CD4-positive, alpha-beta T cell treated with Interleukin-17A for 1 hour (primary cell): ENCODE measurements at places on chromosomes 11 and 22.

DNA sequence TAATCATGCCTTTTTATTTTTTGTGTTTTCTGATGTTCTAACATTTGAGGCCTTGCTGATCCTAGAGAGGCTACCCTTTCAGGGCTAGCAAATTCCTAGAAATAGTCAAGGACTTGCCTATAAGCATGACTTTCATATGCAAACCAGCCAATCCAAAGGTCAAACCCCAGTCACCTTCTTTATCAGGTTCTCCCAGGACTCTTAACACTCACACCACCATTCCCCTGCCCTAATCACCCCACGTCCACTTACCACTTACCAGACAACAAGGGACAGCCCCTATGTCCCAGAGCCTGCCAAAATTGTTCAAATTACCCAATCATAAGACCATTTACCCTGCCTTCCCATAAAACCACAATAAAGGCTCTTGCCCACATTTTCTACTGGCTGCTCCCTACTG lies 1339.8 kb downstream of the LRRC4C start:
- DNase-seq: no peak

- DNase-seq: no peak
Observed at GRCh38 chr11:116114198-116114651, 610.0 kb upstream of the CADM1 start.

GRCh38 chr11:57409321-57410100 lies 17.4 kb downstream of the SLC43A3 start:
- no peak for DNase-seq

DNA sequence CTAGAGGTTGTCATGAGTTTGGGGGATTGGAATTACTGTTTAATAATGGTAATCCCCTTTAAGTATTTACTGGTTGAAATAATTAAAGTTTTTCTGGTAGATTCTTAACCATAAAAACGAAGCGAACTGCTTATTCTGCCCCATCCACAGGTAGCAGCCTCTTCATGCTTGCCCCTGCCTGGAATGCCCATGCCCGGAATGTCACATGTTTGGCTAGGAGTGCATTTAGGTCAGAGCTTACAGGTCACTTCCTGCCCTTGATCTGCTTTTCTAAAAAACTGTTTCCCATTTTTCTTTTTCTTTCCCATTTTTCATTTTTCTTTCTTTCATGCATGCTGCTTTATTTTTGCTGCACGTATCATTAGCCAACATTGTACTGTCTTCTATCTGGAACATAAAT lies 69.1 kb downstream of the YAP1 start:
- no peak for DNase-seq

DNA sequence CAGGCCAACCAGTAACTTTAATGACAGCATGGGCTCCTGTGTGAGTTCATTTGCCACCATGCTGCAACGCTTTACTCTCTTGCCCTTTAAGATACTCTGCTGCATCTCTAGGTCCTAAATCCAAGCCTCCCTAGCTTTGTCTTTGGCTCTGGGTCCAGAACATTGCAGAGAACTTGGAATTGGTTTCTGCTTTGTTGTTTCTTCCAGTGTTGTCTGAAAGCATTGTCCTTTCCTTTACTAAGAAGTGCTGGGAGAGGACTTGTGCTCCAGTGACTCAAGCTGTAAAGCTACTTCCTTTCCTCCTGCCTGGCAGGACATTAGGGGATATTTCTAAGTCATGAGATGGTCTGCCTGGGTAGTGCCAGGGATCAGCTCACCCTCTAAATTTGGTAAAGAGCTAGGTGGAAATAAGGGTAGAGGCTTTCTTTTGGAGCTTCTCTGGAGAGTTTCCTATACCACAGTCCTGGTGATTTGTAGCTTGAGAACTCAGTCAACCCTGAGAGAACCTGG lies 202.5 kb upstream of the CADM1 start:
- no peak for DNase-seq

- no peak for DNase-seq
Observed at GRCh38 chr22:36641902-36642640, 61.5 kb downstream of the CACNG2 start.

GRCh38 chr11:59174664-59175033 lies 2.7 kb downstream of the DTX4 start:
- no peak for DNase-seq

GRCh38 chr11:64644647-64645275 lies 53.7 kb downstream of the SLC22A12 start:
- DNase-seq: no peak

GRCh38 chr22:43931771-43932170 lies 8.2 kb downstream of the PNPLA3 start:
- DNase-seq: no peak

DNA sequence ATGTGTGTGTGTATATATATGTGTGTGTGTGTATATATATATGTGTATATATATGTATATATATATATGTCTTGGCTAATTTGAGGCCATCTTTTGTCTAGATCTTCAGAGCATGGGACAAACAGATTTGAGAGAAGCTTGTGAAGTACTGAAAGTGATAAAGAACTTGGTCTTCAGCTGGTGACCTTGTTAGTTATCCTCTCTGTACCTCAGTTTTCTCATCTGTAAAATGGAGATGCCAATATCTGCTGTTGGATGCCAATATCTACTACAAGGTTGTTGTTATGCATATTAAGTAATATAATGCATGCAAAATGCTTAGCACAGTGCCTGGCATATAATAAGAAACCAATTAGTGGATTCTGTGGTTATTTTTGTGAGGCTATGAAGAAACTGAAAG lies 2.5 kb upstream of the FEZ1 start:
- DNase-seq: no peak

DNA sequence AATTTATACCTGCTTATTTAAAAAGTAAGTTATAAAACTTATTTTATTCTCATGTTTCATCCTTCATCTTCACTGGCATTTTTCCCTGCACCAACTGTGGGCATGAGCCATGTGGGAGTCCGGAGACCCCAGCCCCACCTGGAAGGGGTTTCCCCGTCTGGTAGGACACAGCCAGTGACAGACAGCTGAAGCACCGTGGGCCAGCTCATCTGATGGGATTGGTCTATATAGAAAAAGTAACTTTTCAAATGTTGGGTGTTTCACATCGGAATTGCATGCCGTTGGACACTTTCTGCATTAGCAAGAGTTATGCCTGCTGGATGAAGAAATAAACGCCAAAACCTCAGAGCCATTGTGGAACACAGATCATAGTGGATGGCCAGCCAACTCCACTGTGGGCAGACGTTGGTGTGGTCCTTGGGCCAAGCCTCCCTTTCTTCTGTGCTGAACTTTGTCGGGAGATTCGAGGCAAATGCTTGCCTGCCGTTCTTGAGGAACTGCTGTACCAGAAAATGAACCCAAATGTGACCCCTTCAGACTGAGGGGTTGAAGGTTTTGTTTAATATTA lies 1329.3 kb downstream of the TBC1D22A start:
- no peak for DNase-seq

DNA sequence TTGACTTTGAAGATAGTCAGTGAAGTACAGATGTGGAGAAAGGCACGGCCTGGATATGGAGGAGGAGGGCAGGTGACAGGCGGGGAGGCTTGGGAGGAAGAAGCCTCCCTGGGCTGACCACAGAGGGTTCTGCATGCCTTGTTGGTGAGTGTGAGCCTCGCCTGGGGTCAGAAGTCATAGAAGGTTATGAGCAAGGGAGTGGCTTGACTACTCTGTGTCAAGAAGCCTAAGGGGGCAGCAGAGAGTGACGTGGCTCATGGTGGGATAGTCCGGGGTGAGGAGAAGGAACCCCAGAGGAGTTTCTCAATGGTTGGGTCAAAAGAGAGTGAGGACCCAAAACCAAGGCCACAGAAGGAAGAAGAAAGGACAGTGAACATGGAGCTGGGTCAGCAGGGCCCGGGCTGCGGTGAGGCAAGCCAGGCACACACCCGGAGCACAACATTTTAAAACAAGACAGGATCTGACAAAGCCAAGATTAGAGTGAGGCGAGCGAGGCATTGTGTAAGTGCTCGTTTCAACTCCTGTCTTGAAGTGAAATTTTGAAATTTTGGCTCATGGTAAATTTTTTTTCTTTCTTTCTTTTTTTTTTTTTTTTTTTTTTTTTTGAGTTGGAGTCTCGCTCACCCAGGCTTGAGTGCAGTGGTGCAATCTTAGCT lies 31.9 kb downstream of the PDGFB start:
- no peak for DNase-seq

DNA sequence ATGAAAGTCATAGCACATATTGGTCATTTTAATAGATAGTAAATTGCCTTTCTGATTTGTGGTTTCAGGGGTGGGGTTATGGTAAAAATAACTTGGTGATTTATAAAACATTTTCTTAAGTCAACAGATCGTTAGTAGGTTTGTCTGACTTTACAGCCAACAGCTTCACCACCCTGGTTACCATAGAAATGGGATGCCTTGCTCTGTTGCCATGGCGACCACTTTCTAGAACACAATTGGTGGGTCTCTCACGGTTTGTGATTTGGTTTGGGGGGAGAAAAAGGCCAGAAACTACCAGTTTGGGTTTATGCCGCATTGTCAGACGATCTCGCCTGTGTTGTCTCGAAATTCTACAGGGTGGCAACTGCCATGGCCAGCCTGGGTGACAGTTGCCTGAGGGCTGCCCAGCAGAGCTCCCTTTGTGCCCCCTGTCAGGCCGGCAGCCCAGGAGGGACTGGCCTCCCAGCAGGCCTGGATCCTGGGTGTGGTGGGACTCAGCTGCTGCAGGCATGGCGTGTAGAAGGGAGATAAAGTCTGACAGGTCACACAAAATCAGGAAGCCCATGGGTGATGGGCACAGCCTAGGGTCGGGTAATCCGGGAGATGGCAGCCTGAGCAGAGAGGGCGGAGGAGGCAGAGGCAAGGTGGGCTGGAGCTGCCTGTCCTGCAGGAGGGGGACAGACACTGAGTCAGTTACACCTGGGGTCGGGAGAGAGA lies 30.9 kb downstream of the KCNC1 start:
- DNase-seq: no peak

GRCh38 chr22:42258126-42258525 lies 12.3 kb downstream of the TCF20 start:
- no peak for DNase-seq

DNA sequence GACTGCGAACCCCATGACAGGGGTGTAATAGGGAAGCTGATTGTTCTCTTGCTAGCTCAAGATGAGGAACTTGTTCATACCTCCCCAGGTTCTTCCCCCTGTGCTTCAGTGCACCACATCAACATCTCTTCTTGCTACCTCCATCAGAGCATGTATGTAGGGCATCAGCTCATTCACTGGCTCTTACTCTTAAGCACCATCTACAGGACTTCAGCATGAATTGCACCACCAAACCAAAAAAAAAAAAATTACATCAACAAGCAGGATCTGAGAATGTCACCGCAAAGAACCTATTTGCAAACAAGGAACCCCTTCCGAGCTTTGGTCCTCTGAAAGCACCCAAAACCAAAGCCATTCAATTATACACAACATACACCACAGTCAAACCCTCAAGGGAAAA lies 2226.5 kb upstream of the RAG2 start:
- no peak for DNase-seq

DNA sequence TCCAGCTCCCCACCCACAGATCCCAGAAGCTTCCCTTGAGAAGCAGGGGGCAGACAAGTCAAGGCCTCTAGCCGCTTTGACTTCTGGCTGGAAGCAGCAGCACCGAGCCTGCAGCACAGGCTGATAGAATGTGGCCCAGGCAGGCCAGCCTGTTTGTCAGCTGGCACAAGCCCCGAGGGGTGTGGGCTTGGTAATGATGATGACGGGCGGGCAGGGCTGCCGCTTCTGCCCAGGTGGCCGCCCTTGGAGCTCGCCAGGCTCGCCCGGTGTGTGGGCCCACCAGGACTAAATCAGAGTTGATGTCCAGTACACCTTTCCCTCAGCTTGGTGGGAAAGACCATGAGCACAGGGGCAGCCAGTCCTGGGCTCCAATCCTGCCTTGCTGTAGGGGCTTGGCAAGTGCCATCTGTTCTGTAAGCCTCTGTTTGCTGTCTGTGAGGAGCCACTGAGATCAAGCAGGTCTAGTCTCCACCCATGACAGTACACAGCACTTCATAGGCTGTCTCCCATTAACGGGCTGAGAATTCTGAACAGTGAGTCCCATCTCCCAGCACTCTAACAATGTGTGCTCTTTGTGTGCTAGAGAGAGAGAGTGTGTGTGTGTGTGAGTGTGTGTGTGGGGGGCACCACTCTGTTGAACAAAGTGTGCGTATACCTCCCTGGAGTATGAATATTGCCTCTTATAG lies 26.8 kb downstream of the MICAL2 start:
- DNase-seq: no peak

GRCh38 chr11:94402355-94402754 lies 1.1 kb upstream of the GPR83 start:
- DNase-seq: no peak

GRCh38 chr22:46443850-46444389 lies 93.5 kb downstream of the CELSR1 start:
- DNase-seq: no peak

- DNase-seq: no peak
Observed at GRCh38 chr11:27201454-27202302, 161.1 kb downstream of the BBOX1 start.

DNA sequence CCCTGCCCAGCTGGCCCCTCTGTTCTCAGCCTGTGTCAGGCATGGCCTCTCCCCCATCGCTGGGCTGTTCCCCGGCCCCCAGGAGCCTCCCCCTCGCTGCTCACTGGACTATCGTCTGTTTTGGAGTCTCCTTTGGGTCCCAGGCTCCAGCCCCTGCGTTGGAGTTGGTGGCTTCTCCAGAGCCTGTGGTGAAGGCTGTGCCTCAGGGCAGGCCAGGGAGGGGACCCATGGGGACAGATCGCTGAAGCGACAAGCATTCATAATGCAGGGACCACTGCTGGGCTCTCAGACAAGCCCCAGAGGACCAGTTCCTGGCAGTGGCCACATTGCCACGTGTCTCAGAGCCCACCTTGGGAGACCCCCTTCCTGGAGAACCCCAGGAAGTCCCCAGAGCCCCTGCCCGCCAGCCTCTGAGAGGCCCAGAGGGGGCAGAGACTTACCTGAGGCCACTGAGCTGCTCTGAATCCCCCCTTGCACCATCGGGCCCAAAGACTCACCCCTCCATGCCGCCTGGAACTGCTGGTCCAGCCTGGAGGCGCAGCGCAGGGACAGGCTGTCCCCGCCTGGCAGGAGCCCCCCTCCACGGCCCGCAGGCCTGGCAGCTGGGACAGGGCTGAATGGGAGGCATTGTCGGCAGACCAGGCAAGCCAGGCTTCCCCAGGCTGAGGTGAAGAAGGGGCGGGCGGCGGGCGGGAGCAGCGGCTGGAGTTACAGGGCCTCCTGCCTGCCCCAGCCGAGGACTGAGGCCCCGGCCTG lies at the start of gene CHADL:
CHADL (minus strand) TSS at position 555 of the 756 bp plus-strand sequence; CDS start at position 505, 50 bp downstream.
- DNase-seq: no peak

- no peak for DNase-seq
Observed at GRCh38 chr11:76663486-76663810, 7.1 kb downstream of the LRRC32 start.

DNA sequence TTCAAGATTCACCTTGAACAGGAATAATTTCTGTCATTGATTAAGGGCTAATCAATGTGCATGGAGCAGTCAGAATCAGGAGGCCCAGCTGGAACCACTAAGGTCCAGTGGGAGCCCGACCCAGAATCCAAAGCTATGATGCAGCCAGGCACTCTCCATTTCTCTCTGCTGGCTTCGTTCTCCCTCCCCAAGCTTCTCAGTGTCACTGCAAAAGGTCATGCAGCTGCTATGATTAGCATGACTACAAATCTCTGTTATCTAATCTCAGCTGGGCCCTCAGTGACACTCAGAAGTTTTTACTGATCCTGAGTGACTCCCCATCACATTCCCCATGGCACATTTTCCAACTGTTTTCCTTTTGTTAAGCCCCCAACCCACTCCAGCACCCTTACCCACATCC lies 31.1 kb upstream of the PRSS23 start:
- no peak for DNase-seq
